ENCODE measurements at places on chromosomes 2 and 18.

DNA sequence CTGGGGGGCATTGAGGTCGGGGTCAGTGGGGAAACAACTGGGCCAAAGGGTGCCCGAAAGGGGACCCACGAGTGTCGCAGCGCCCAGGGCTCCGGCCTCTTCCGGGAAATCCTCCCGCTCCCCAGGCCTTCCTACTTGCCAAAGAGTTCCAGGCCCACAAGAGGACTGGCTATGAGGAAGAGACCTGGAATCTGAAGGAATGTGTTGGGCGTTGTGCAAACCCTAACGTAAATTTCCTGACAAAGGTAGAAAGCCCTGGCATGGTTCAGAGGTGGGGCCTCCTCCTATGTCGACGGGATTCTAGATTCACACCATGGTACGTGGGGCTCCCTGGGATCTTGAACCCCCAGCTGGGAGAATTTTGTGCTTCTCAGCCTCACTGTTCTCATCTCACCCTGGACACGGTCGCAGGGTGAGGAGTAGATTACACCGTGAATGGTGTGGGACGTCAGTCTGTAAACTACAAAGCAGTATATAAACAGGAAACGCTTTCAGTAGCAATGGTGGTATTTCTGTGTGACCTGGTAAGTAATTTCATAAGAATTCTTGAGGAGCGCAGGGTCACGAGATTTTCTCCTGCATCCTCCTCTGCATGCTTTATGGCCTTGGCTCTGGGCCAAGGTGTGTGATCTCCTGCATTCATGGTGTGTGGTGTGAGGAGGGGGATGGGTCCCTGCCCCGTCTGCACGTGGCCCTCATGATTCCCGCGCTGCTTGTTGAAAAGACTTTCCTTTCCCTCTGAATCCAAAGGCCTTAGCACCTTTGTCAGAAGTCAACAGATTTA lies 868 bp downstream of the HSBP1L1 start:
- DNase-seq = no peak

DNA sequence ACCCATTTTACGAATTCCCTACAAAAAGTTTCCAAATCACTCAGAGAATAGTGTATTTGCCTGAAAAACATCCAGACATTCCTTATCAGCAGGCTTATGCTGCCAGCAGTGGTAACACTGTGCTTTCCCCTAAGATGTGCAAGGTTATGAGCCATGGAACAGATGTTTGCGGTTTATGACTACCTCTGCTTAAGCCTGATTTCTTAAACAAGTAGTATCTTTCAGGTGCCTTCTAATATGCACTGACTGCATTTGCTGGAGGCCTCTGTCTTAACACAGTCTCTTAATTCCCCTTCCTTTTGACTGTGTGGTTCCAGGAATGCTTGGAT lies 54.8 kb downstream of the CDC42EP3 start:
- no peak for DNase-seq

- no peak for DNase-seq
These were observed 41.3 kb upstream of the AGFG1 start for GRCh38 chr2:227430639-227431038.

DNA sequence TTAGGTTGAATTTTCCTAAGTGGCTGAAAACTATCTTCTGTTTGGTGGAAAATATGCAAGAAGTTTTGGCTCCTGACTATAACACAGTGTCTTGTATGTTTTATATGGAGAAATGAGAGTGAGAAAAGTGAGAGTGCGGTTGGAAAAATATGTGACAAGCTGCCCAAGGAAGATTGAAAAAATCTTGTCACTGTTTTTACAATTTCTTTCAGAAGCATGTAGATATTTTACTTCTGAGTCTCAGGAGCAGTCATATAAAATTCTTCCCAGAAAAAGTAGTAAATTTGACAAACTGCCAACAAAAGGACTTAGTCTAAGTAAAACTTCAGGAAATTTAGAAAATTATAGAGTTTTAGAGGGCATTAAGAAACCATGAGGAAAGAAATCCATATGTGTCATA lies 19.4 kb upstream of the RMND5A start:
- DNase-seq = no peak

DNA sequence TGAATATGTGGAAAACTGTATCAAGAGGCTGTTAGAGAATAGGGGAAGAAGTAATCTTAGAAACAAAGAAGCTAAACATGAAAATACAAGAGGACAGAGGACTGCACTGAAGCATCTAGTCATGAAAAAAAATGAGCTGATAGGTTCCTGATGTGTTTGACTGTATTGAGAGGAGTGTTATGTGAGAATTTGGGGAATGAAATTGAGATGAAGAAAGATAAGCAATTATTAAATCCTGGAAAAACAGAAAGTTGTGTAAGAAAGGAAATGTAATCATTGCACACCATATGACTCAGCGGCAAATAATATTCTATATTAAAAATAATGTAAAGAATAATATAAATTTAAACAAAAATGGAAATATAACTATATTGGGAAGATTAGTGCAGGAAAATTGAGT lies 71.2 kb downstream of the SEMA4F start:
- no peak for DNase-seq

DNA sequence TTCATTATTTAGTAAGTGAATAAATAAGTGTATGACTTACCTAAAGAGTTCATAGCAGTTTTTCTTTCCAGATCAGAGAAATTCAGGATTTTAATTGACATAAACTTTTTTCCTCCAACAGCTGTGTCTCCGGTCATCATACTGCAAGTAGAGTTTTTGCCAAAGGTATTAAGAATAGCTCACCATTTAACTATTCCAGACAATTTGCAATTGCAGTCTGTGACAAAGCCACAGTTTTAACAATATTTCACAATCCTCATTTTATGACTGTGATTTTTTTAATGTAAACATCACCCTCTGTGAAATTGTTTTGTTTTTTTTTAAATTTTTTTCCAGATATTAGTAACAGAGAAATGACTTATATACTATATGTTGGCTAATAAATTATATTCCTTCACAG lies 199.1 kb downstream of the TRIB2 start:
- no peak for DNase-seq

DNA sequence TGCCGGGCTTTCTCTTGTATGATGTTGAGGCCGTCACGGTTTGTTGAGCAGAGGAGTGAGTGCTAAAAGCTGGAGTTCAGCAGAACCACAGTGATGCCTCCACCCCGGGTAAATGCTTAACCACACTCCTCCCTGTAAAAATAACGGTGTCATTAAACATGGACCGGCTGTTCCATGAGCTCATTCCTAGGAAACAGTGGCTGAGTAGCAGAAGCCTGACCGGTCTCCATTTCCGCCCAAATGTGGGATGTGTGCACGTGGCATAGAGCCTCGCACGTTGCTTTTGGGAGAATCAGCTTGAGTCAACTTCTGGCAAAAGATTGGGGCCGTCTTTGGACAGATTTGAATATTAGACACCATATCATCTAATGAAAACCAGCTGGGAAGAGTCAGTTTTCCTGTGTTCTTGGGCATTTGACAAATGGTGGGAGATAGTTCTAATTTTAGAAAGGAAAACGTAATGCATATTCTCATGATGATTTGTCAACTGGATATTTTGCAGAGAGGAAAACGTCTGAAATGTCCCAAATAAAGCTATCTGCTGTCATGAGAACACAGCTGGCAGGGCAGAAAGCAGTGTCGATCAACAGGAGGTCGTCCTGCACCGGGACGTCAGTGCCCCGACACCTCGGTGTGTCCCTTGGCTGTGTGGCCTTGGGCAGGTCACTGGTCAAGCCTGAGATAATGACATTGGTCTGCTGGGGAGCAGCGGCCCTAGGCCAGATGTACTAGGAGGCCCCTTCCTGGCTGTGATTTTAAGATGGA lies 42.4 kb downstream of the LRRFIP1 start:
- DNase-seq = no peak

DNA sequence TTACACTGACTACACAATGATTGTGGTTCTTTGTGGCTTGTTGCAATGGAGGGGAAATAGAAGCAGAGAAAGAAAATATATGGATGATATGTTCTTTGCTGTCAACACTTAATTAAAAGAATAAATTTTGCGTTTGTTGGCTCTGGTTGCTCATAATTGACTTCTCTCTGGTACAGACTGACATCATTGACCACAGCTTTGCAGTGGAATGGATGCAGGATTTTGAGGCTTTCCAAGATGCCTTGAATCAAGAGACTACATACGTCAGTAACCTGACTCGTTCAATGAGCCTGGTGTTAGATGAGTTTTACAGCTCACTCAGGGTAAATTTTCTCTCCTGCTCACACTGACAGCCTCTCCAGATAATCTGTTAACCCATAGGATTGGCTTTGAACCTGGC lies 9.9 kb downstream of the GPN1 start:
- DNase-seq = no peak

GRCh38 chr2:17517481-17518211 lies 594 bp downstream of the RAD51AP2 start:
- no peak for DNase-seq

Data from activated effector memory CD4-positive, alpha-beta T cell treated with Interleukin-2 at 50 U/mL for 16 hours (primary cell).